Putamen (tissue), 1 donor: ENCODE measurements at places on chromosomes 16 and 17.
A peak's percentile ranks its signal among the peaks of the same experiment; 100 is the strongest.

DNA sequence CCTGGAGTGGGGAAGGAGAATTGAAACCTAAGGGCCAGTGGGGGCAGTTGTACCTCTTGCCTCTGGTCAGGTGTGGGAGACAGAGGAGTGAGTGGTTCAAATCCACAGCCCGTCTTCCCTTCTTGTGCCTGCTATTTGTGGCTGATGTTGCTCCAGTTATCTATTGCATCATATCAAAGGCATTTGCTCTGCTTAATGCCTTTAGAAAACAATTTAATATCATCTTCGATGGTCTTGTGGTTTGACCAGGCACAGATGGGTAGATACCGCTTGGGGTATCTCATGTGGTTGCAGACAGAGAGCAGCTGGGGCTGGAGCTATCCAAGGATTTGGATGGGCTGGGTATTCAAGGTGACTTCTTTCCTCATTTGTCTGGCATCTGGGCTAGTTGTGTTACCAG is 376.1 kb upstream of the RBFOX1 start:
- DNase-seq: no peak

DNA sequence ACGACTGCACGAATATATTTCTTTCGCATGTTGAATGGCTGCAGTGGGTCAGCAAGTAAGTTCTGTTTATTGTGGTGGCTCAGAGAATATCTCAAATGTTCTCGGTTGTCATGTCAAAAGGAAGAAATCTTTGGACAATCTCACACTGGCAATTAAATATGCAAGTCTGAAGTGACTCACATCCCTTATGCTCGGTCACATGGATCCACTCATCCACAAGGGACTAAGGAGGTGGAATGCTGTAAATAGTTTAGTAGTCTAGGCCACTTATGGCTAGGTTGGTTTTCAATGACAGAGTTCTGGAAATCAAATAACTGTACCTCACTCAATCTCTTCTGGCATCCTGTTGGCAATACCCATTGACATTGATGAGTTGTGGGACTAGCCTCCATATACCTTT is 33.0 kb upstream of the PMP22 start:
- DNase-seq: no peak

- DNase-seq: no peak
Observed at GRCh38 chr17:364766-365165, 12.2 kb upstream of the RPH3AL start.

- DNase-seq: peak; percentile 85
Observed at GRCh38 chr16:67163164-67163998, 1.2 kb upstream of the HSF4 start.

- peak; percentile 37 for DNase-seq
Observed at GRCh38 chr17:9211133-9211765, 189.9 kb downstream of the NTN1 start.

GRCh38 chr17:73934696-73935095 is 268.8 kb upstream of the RPL38 start:
- DNase-seq: no peak

GRCh38 chr16:79557421-79557820 is 43.1 kb downstream of the MAF start:
- DNase-seq: no peak

- no peak for DNase-seq
Observed at GRCh38 chr17:36529121-36529520, 5.5 kb downstream of the MYO19 start.

GRCh38 chr17:21164216-21164615 is 37.5 kb downstream of the DHRS7B start:
- DNase-seq: no peak

- no peak for DNase-seq
Observed at GRCh38 chr16:79845033-79845733, 244.6 kb upstream of the MAF start.

DNA sequence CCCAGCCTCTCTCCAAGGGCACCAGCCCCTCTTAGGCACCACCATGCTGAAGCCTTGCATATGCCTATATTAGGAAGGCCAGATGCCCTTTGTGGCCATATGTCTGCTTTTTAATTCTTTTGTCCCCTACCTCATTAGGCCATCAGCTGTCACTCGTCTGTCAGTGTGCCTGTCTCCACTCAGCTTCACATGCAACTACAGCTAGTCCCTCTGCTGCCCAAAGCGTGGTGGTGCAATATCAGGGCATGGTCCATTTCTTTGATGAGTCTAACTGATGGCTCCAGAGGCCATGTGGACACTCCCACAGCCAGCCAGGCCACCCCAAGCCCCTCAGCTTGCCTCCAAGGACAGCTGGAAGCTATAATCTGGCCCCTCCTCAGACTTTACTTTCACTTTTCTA is 36.3 kb downstream of the MYO18A start:
- DNase-seq: no peak

DNA sequence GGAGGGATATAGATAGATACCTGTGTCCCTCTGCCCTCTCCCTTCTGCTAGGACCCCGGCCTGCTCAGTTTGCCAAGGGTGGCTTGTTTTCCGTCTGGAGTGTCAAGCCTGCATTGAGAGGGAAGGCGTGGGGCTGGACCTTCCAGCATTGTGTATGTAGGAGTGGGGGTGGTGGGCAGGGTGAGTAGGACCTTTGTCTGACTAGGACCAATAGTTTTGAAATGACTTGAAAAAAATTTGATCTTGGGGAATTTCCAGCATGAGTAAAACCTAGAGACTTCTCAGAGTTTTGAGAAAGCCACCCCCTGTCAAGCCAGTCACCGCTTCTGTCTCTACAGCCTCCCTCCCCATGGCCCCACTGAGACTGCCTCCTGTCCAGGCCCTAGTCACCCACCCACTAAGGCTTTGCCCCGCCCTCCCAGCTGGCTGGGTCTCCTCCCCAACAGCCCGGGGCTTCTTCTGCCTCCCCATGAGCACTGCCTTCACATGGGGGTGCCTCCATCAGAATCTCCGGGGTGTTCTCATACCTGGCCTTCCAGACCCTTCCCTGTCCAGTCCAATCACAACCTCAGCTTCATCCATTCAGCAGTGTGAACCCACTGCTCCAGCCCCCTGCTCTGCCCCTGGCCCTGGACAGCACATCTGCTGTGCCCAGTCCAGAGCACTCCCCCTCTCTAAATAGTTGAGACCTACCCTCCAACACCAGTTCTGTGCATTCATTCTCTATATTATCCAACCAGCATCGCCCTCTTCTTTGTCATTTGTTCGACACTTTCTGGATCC is 207.0 kb downstream of the MSI2 start:
- DNase-seq: no peak

DNA sequence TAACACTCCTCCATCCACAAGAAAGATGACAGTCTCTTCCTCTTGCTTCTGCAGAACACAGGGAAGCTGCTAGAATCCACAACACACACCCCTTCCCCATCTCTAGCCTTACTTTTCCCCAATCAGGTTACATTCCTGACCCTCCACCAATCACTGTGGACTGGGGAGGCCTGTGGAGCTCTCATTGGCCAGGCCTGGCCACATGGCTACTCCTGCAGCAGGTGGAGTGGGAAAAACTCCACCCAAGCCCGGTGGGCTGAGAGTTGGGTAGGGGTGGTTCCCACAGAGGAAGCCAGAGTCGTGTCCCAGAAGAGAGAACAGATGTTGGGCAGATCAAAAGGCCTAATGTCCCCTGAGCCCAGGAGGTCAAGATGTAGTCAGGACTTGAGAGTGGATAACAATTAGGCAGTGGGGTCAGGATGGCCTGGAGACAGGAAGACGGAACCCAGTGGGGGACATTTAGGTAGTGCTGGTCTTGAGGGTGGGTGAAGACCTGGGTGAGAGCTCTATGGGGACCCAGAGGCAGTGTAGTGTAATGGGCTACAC is 22.1 kb downstream of the COQ7 start:
- DNase-seq: no peak

GRCh38 chr17:3157218-3157617 is 29.9 kb upstream of the OR1G1 start:
- DNase-seq: no peak

DNA sequence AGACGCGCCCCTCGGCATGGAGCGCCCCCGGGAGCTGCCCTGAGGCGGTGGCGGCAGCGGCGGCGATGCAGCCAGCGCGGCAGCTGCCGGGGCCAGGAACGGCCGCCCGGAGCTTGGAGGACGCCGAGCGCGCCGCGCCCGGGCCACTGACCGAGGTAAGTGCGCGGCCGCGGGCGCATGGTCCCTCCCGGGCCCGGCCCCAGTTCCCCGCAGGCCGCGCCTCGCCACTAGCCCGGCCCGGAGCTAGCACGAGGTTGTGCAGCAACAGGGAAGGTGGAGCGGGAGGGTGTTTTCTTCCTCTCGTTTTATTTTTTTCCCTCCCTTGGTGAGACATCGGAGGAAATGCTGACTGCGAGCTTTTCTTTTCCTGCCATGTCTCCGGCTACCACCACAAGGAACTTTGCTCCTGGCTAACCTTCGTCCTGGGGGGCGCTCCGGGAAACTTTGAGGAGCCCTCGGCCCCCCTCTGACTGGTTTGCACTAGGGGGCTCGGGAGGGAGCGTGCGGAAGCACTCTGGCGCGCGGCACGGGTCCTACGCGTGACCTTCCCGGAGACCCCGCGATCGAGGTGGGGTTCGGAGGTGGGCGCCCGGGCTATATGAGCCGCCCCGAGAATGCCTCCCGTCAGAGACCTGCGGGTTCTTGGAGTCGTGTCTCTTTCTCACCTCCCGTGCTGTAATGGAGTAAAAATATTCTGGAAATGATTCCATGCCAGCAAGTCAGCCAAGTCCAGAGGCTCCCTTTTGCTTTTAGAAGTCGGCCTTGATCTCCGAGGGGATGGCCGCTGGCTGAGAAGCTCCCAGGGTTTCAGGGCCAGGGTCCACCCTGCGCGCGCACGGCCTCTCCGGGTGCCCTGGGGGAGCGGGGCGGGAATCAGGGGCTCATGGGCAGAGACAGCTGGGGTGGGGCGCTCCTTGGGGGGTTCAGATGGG is 868 bp downstream of the KCNJ12 start:
- no peak for DNase-seq

GRCh38 chr17:50316016-50316587 is 29.8 kb upstream of the XYLT2 start:
- DNase-seq: no peak

- DNase-seq: no peak
Observed at GRCh38 chr16:62478903-62479458, 442.7 kb upstream of the CDH8 start.
